ENCODE measurements at places on chromosomes 1 and 21.

DNA sequence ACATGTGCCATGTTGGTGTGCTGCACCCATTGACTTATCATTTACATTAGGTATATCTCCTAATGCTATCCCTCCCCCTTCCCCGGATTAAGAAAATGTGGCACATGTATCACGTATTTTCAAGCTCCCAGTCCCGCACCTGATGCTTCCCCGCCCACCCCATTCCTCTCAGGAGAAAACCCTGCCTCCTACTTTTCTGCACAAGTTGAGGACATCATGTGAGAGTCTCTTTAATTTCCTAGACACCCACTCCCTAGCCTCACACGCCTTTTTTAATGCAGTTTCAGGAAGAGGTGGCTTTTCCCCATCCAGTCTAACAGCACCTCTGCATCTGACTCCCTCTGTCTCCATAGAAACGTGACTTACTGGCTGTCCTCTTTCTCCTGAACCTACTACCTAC is 58.2 kb upstream of the GOLT1A start:
- DNase-seq = no peak

- DNase-seq = no peak
These were observed 29.6 kb downstream of the ZNF691 start for GRCh38 chr1:42876009-42876408.

DNA sequence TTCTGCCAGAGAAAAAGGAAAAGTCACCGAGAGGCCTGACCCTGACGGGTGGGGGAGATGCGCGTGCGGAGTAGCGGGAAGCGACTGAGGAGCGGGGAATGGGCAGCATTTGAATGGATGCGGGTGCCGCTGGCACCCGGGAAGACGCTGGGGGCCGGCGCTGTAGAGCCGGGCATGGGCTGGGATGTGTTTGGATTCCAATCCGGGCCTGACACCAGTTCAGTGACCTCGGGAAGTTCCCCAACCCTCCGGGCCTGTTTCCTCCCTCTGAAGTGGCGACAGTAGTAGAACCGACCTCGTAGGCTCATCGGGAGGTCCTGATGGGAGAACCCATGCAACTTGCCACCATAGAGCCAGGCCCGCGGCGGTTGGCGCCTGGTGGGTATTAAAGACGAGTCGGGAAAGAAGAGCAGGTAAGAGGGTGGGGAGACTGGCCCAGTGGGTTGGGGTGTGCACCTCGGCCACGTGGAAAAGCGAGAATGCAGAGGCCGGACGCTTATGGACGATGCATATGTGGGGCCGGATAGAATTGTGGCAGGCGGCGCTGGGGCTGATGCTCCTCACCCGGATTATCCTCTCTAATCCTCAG is 642 bp upstream of the SLC16A1 start:
- no peak for DNase-seq

DNA sequence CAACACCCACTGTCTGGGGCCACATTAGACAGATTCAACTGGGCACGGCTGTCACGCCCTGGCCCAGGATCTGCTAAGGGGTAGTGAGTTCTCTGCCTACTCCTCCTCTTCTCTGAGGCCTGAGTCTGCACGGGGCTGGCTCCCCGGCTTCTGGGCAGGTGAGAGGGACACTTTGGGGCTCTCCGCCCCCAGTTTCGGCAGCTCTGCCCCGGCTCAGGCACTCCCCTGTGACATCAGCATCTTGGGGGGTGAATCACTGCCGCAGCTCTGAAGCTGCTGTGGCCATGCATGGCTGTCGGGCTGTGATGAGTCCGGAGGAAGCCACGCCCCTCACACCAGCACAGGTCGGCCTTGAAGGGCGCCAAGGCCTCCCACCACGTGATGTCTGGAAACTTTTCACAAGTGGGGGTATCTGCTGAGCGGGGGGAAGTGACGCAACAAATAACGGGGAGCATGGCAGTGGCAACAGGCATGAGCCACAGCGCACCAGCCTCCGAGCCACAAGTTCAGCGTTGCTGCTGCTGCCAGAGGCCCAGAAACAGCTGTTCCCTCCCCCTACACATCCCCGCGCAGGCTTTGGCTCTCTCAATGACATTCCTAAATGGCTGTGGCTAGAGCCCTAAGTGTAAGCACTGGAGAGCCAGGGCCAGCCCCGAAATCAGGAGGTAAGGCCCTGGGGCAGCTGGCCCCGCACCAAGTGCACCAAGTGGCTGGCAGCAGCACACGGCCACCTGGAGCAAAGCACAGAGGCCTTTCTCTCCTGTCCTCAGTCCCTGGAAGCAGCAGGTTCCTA is 26.3 kb downstream of the ZBTB17 start:
- DNase-seq = no peak

- DNase-seq = no peak
These were observed 361.0 kb downstream of the BARHL2 start for GRCh38 chr1:90356101-90356500.

DNA sequence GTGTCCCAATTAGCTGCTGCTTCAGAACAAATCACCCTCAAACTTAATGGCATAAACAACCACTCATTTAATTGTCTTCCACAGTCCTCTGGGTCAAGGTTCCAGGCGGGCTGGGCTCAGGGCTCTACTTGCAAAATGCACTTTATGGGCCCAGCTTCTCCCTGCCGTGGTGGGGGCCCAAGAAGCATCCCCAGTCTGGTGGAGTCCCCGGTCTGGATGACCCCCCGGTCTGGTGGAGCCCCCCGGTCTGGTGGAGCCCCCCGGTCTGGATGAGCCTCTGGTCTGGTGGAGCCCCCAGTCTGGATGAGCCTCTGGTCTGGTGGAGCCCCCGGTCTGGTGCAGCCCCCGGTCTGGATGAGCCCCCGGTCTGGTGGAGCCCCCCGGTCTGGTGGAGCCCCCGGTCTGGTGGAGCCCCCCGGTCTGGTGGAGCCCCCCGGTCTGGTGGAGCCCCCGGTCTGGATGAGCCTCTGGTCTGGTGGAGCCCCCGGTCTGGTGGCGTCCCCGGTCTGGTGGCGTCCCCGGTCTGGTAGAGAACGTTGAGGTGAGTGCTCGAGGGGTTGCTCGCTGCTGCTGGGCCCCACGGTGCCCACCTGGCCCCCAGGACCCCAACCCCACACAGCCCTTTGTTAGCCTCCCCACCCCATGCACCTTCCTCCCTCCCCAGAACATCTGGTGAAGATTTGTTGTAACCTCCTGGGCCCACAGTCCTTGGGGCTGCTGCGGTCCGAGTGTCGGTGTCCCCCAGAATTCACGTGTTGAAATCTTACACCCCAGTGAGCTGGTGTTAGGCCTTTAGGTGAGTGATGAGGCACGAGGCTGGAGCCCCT is 33.8 kb downstream of the POFUT2 start:
- no peak for DNase-seq

GRCh38 chr1:210624722-210625121 is 296.0 kb downstream of the HHAT start:
- no peak for DNase-seq

GRCh38 chr1:27951396-27951795 is 8.4 kb upstream of the XKR8 start:
- DNase-seq = no peak

Data from Jurkat, Clone E6-1 (cell line).